ENCODE measurements at places on chromosomes 5 and 9.

GRCh38 chr5:122775550-122776542, 966 bp downstream of the SNX2 start:
- DNase-seq, result no peak

- DNase-seq, result no peak
Observed at GRCh38 chr9:136060671-136061371, 34.3 kb downstream of the NACC2 start.

GRCh38 chr5:95519681-95520080, 35.1 kb downstream of the SKIC3 start:
- no peak for DNase-seq

- no peak for DNase-seq
Observed at GRCh38 chr5:92758552-92758951, 822.5 kb downstream of the NR2F1-AS1 start.

GRCh38 chr9:19298436-19299000, 68.0 kb downstream of the DENND4C start:
- DNase-seq, result no peak

DNA sequence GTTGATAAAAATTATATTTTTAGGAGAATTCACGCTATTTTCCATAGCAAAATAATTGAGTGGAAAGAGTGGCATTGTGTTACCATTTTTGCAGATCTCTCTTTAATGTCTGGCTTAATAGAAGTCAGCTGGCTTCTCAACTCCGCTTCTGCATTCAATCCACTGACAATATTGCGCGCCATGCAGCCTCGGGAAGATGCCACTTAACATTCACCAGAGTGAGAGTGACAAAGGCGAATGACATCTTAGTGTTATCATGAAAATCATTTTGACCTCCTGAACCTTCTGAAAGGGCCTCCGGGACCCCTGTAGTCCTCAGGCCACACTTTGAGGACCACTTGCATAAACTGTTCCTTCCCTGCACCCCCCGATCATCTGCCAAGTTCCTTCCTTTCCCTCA, 80.1 kb upstream of the ORM1 start:
- DNase-seq, result no peak

- no peak for DNase-seq
Observed at GRCh38 chr5:38367966-38368365, 109.6 kb downstream of the EGFLAM start.

DNA sequence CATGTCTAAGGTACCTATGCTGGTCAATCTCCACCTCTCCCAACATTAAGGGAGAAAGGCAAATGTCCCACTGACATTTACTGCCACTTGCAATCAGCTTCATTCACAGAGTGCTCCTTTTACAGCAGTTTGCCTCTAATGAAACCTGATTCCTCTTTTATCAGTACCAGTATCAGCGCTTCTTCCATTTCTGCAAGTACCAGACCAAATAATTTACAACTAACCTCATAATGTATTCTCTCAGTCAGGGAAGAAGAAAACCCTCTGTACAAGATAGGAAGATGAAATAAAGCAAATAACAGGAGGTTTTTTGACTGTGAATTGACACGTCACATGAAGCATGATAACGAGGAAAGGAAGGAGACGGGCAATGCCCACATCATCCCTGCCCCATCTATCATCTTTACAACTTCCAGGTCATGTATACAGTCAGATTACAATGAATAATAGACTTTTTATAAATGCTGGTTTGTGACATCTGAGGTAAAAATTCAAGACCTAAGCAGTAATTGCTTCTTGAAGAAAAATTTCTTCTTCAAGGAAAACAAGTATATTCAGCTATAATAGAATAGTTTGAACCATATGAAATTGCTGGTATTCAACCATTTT, 21.9 kb downstream of the ABITRAM start:
- no peak for DNase-seq

- DNase-seq, result no peak
Observed at GRCh38 chr5:43073597-43074546, 33.8 kb upstream of the ANXA2R start.

GRCh38 chr9:33465096-33465495, 8.6 kb downstream of the NOL6 start:
- DNase-seq, result no peak

DNA sequence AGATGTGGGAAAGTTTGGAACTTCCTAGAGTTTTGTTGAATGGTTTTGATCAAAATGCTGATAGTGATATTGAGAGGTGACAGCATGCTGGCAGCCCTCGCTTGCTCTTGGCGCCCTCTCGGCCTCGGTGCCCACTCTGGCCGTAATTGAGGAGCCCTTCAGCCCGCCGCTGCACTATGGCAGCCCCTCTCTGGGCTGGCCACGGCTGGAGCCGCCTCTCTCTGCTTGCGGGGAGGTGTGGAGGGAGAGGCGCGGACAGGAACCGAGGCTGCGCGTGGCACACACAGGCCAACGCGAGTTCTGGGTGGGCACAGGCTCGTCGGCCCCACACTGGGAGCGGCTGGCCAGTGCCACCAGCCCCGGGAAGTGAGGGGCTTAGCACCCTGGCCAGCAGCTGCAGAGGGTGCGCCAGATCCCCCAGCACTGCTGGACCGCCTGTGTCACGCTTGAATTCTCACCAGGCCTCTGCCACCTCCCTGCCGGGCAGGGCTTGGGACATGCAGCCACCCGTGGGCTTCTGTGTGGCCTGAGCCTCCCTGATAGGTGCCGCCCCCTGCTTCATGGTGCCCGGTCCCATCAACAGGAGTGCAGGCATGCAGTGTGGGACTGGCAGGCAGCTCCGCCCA, 488.5 kb downstream of the CYLC2 start:
- no peak for DNase-seq

- no peak for DNase-seq
Observed at GRCh38 chr9:27487927-27488326, 36.2 kb upstream of the IFNK start.

DNA sequence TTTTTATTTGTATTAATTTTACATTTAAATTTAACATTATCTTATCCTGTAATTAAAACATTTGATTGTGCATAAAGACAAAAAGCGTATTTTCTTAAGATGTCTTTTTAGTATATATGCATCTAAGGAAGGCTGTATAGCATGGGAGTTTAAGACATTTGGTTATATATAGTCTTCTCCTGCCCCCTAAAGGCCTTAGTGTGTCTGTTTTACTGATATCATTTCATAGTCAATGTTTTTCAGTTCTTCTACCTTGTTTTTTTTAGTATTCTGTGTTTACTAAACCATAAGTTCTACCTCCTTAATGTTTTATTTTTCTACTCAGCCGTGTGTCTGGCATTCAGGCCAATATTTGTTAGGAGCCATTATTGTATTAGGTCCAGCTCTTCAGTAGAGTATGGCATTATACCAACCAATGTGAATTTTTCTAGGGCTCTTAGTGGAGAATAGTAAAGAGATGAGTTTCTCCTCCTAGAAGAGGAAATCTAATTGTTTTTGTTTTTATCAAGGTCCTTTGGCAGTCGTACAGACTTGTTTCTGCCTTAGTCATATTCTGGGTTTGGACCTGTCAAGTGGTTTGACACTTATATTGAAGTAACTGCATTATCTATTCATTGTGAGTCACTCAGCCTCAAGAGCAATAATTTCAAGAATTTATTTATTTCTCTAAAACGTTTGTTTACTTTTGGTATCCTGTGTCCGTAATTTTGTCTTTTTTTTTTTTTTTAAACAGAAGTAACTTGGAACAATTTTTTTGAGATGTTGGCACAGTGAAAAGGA, 74.8 kb downstream of the SLF1 start:
- DNase-seq, result no peak

DNA sequence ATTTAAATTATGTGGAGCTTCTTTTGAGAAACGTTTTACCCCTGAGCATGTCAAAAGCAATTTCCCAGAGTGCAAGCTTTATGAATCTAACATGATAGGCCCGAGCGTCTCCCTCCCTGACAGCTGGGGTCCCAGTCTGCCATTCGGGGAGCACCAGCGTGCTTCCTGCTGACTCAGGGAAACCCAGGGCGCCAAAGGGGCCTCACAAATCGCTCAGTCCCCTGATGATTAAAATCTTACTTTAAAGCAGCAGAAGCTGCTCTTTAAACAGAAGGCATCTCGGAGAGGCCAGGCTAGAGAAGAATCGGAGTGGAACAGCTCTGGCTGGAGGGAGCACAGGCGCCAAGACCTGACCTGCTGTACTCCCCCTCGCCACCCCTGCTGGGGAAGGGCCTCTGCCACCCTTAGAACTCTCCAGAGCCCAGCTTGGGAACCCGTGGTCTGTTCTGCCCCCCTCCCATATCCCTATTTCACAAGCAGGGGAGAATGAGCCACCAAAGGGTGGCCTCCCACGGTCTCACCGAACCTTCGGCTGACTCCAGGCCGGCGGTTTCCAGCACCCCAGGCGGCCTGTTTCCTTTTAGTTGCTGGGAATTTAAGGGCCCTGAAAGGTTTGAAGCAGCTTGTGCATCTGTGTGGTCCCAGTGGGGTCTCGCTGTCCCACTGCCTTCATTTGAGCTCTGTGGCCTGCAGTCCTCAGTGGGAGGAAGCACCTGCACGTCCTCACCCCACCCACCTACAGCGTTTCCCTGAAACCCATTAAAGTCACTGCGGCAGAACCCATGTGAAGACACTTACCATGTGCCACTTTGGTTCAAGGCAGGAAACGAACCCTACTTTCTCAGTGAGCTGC, 147.6 kb downstream of the COL23A1 start:
- DNase-seq, result no peak

- no peak for DNase-seq
Observed at GRCh38 chr9:121645853-121646807, 5.3 kb upstream of the DAB2IP start.

DNA sequence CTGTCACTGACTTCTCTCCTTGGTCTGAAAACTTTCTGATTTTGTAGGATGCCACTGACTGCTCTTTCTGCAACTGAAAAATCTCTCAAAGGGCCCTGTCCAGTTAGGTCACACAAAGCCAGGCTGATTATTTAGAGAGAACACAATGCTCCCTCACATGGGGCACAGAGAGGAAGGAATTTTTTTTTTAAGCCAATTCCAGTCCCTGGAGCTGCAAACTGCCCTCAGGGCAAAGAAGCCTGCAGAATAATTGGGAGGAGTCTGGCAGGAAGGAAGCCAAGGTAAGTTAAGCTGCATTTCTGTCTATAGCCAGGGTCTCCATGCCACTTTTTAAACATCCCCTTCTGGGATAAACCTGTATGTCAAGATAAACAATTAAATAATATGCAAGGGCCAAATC, 305.5 kb downstream of the ZSWIM6 start:
- no peak for DNase-seq

- DNase-seq, result no peak
Observed at GRCh38 chr5:32261198-32261597, 51.5 kb downstream of the MTMR12 start.

- DNase-seq, result no peak
Observed at GRCh38 chr5:75048457-75048953, 3.9 kb downstream of the GCNT4 start.

DNA sequence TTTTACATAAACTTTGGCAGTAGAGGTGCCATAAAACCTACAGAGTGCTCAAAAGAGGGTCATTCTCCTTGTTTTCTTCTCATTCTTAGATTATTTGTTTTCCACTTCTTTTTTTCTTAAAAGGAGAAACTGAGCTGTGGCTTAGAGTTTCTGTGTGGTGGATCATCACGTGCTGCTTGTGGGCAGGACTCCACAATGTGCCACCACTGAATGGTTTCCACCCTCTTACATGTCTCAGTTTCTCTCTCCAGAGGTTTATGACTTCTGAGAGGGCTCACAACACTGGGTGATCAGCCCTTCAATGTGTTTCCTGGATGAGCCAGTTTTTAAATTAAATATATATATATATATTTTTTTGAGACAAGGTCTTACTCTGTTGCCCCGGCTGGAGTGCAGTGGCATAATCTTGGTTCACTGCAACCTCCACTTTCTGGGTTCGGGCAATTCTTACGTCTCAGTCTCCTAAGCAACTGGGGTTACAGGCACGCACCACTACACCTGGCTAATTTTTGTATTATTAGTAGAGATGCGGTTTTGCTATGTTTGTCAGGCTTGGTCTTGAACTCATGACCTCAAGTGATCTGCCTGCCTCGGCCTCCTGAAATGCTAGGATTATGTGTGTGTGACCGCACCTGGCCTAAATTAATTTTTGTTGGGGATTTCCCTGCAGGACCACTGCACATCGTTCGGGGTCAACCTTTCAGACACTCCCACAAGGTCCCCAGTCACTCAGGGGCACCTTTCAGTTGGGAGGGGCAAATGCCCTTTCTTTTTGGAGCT, 3.1 kb upstream of the UNC13B start:
- no peak for DNase-seq

GRCh38 chr9:95746408-95747180, 128.9 kb upstream of the ERCC6L2 start:
- DNase-seq, result no peak

GRCh38 chr5:42756606-42757601, at the start of gene CCDC152:
CCDC152 (plus strand) TSS chr5:42756818; CDS start chr5:42759122, 2,304 bp downstream.
- peak; percentile 28 for DNase-seq
